ENCODE measurements at places on chromosomes 7 and 10.

DNA sequence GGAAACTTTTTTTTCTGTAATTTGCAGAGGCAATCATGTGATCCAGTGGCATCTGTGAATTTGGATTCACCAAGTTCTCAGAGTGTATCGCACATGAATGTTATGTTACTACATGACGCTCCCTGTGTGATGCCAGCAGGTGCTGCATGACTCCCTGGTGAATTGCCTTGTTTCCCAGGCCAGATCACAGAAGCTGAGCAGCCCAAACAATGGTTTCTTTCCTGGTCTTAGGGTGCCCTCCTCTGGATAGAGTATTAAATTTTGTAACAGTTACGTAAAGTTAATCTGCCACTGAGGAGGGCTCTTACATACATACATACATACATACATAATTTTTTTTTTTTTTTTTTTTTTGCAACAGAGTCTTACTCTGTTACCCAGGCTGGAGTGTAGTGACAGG lies 3.6 kb downstream of the ZSCAN21 start:
- DNase-seq, result no peak

DNA sequence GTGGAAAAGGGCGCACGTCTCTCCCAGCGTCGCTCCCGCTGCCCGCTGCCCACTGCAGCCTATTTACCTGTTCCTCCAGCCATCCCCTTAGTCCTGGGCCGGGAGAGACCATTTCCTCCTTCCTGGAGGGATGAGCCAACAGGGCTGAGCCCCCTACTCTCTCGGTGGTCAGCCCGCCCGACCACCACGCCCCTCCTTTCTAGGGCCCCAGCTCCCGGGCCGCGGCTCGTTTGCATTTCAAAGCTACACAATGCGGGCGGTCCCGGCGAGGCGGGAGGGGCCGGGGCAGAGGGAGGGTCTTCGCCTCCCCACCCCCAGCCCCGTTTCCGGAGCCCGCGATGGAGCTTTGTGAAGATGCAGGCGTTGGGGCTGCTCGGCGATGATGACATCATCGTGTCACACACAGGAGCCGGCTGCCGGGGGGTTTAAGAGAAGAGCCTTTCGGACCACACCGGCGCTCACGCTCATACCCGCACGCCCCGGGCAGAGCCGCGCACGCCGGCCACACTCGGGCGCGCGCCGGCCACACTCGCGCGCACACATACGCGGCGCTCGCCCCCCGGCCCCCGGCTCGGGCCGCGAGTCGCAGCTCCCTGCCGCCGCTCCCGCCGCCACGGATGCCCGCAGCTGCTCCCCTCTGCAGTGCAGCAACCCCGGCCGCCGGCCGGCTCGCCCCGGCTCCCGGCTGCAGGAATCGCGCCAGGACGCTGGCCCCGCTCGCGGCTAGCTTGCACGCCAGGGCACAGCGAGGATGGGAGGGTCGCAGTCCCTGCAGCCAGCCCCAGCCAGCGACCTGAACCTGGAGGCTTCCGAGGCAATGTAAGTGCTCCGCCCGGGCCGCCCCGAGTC lies 107.7 kb upstream of the BTBD16 start:
- DNase-seq, result no peak

- DNase-seq, result no peak
Measured at GRCh38 chr10:96513305-96513697, 425 bp downstream of the TLL2 start.

DNA sequence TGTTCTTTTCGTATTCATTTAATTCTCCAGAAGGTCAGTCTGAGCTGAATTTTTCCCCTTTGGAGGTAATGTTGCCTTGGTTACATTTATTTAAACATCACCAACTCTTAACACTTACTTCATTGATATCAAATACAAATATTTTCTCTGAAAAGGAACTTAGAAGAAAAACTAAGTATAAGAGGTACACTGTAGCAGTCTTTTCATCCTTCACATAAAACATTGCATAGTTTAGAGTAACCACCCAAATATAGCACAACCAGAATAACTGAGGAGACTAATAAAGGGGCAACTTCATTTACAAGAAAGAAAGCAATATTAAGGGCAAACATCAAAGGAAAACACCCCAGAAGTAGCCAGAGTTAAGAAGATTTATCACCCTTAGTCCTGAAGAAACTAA lies 1115.0 kb upstream of the POT1 start:
- no peak for DNase-seq

DNA sequence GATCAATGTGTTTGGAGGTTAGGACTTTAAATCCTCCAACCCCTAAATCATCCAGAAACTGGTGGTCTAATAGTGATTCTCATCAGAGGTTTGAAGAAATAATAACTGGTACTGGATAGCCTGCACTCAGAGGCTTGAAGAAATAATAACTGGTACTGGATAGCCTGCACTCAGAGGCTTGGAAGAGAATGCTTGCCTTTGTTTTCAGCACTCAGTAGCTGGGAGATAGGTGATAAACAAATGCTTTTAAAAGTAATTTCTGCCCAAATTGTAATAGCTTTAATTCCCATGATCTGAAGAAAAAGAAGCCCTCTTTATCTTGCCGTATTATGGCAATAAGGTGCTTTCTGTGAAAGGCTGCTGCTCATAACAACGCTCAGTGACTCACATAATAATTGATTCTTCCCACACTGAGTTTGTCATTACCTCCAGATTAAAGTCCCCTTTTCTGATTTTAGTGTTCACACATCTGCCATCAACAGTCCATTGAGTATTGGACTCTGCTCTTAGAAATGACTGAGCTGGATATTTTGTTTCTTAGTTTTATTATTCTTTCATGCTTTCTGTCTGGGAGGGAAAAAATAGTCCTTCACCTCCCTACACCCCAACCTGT lies 112.3 kb upstream of the PHYHIPL start:
- DNase-seq, result no peak

- no peak for DNase-seq
Measured at GRCh38 chr7:129501760-129502707, at the start of gene SMKR1. Gene SMKR1 (plus strand): TSS chr7:129502531. CDS start chr7:129502825, 294 bp downstream.

GRCh38 chr7:19213746-19214145 lies 68.5 kb upstream of the FERD3L start:
- no peak for DNase-seq

- no peak for DNase-seq
Measured at GRCh38 chr7:88302486-88302885, 4.2 kb downstream of the STEAP4 start.

- no peak for DNase-seq
Measured at GRCh38 chr7:16753932-16754855, 639 bp downstream of the TSPAN13 start.

DNA sequence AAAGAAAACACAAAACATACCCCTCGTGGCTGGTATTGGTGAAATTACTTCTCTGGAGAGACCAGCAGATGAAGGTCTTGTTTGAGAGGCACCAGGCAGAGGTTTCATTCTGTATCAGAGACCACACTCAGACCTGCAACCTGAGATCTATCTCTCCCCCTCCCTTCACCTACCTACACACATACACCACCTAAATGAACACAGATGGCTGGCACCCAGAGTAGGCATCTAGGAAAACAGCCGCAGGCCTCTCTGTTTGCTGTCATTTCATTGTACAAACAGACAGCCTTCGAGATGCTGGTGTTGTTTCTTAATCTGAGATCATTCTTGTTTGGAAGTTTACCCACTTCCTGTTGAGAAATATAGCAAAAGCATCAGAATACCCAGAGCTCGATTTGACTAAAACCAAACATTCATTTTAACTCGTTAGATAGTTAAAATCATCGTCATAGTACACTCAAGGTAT lies 173.9 kb upstream of the SLC25A13 start:
- DNase-seq, result no peak

GRCh38 chr7:47528471-47528870 lies 53.4 kb downstream of the TNS3 start:
- no peak for DNase-seq

DNA sequence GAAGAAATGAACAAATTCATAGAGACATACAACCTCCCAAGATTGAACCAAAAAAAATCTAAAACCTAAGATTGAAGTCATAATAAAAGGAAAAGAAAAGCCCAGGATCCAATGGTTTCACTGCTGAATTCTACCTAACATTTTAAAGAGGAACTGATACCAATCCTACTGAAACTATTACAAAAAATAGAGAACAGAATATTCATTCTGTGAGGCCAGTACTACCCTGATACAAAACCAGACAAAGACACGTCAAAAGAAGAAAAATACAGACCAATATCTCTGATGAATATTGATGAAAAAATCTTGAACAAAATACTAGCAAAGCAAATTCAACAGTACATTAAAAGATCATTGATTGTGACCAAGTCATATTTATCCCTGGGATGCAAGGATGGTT lies 128.5 kb upstream of the STEAP1 start:
- no peak for DNase-seq

DNA sequence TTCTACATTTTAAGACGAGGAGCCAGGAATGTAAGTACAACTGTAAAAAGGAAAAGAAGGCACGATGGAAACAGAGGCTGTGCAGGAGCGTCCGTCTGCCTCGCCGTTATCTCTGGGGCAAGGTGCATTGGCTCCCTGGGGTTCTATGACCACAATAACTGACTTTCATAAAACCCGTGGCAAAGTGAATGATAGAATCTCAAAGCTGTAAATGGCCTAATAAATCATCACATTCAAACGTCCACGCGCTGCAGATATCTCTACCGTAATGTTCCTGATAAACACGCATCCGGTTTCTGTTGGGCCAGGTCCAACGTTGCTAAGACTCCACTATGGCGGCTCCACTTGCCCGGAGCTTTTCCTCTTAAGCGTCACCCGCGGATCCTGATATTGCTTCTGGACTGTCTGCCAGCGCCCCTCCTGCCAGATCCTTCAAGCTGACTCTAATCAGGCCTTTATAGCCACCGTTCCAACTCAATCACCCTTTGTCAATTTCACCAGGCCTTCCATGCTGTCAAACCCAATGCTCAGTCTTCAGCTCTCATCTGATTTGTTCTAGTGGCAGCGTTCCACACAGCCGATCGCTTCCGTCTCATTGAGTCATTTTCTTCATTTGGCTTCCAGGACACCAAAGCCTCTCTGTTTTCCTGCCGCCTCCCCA lies 265.6 kb upstream of the FOXK1 start:
- no peak for DNase-seq

- DNase-seq, result no peak
Measured at GRCh38 chr7:9891056-9891455, 1082.6 kb upstream of the PHF14 start.

- no peak for DNase-seq
Measured at GRCh38 chr10:35637462-35637861, 4.6 kb downstream of the FZD8 start.

- DNase-seq, result no peak
Measured at GRCh38 chr7:81501220-81501619, 268.6 kb downstream of the HGF start.

DNA sequence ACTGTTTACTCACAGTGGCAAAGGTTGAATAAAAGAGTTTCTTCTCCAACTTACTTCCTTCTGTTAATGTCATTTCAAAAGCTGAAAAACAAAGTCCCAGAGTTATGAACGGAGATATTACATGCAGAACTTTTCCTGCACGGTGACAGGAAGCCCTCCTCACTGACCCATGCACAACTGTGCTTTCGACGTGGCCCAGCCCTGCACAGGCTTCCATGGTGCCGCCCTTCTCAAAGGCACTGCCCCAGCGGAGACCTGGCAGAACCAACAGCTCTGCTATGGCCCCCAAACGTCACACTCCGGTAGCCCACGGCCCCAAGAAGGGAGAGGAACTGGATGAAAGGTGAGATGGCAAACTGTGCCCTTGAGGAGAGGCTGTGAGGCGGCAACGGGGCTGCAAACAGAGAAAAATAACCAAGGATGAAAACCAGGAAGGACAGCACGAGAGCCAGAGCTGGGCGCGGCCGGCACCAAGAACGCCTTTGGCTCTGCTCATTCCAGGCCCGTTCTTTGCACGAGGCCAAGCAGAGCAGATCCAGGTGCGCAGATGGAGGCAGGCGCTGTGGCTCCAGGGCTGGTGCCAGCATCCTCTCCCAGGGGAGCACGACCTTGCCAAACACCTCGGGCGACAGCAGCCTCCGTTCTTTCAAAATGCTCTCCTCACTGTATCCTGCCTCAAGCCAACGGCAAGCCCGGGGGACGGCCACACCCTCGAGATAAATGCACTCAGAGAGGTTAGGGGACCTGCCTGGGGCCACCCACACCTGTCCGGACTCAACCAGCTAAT lies 7.0 kb upstream of the FUOM start:
- no peak for DNase-seq

- no peak for DNase-seq
Measured at GRCh38 chr7:45241339-45242109, 83.9 kb downstream of the RAMP3 start.

GRCh38 chr7:17357952-17358351 lies 59.5 kb downstream of the AHR start:
- DNase-seq, result no peak

- no peak for DNase-seq
Measured at GRCh38 chr10:105964009-105964408, 1200.5 kb downstream of the SORCS1 start.

DNA sequence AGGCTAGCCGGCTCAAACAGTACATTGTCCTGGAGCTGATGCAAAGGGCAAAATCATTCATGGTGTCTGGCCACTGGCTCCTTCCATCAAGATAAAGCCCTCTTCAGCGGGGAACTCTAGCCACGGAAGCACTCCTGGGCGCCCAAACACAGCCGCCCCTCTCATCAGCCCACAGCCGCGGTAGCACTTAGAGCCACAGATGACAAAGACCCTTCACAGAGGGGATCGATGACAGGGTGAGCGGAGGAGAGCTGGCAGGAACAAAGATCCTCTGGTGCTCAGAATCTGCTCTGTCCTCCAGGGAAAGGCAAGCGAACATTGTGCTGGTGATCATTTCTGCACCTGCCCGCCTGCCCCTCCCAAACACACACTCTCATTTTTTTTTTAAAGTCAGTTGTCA lies 222.2 kb upstream of the NRP1 start:
- no peak for DNase-seq

GRCh38 chr7:31545549-31545948 lies 31.7 kb downstream of the ITPRID1 start:
- DNase-seq, result no peak

DNA sequence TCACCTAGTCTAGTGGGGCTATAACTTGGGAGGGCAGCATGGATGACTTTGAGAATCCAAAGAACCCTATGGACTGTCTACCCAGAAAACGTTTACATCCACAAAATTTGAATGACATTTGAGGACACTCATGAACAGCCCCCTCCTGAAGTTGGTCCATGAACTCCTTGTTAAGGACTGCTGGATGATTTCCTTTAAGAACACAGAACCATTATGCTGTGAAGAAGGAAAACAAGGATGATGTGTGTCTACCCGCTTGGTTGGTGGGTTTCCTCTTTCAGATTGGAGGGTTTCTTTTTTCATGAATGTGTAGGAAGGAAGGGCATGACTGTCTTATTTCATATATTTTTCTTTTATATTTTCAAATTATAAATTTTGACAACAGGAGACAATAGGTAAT lies 58.3 kb downstream of the ARID5B start:
- no peak for DNase-seq

All from thoracic aorta (tissue), 2 donors.